ENCODE measurements at places on chromosomes 6 and 20. TPM values are rescaled to one million over a fixed set of nuclear protein-coding genes. Genes with fewer than 3 reads are reported as not detected.

Gene NCOA7
- 15.8 TPM for polyA plus RNA-seq

Gene TMEM181
- polyA plus RNA-seq = 21.0 TPM

Gene CHRNA4
- polyA plus RNA-seq = 0.14 TPM

Gene RAET1L
- polyA plus RNA-seq = 3.1 TPM

Gene ZC3H12D
- 5.8 TPM for polyA plus RNA-seq

Gene CAGE1
- polyA plus RNA-seq = 0.02 TPM

Gene CCN6
- polyA plus RNA-seq = 0.18 TPM

Gene TFB1M
- 16.4 TPM for polyA plus RNA-seq

Gene DYNLT1
- polyA plus RNA-seq = 248 TPM

Gene SCRT2
- polyA plus RNA-seq = under 0.01 TPM

Gene KIFC1
- 5.5 TPM for polyA plus RNA-seq

Gene HLA-DRB1
- 685 TPM for polyA plus RNA-seq

Gene CPXM1
- 14.1 TPM for polyA plus RNA-seq

Gene C6orf132
- polyA plus RNA-seq = 4.8 TPM

Gene EDN3
- 2.4 TPM for polyA plus RNA-seq

Gene ARMH2
- 0.21 TPM for polyA plus RNA-seq

Gene L3MBTL1
- 13.5 TPM for polyA plus RNA-seq

Gene MRPS18A
- 28.1 TPM for polyA plus RNA-seq

Gene CRISP2
- 0.14 TPM for polyA plus RNA-seq

Gene LPA
- 0.05 TPM for polyA plus RNA-seq

Gene BTNL2
- not detected for polyA plus RNA-seq

Gene HECA
- 36.0 TPM for polyA plus RNA-seq

Gene ZNF334
- polyA plus RNA-seq = 9.3 TPM

Gene EYA4
- 9.5 TPM for polyA plus RNA-seq

Gene CYP24A1
- polyA plus RNA-seq = 0.68 TPM

Gene EFCAB8
- polyA plus RNA-seq = 0.46 TPM

Gene LY6G6F
- not detected for polyA plus RNA-seq

Data from thymus (tissue), 14 donors.